GM12864 (cell line): ENCODE measurements at places on chromosomes 2 and 18.

- DNase-seq: no peak
Observed at GRCh38 chr2:237296756-237297155, 117.2 kb downstream of the COL6A3 start.

- DNase-seq: no peak
Observed at GRCh38 chr2:226701052-226701451, 98.6 kb downstream of the IRS1 start.

DNA sequence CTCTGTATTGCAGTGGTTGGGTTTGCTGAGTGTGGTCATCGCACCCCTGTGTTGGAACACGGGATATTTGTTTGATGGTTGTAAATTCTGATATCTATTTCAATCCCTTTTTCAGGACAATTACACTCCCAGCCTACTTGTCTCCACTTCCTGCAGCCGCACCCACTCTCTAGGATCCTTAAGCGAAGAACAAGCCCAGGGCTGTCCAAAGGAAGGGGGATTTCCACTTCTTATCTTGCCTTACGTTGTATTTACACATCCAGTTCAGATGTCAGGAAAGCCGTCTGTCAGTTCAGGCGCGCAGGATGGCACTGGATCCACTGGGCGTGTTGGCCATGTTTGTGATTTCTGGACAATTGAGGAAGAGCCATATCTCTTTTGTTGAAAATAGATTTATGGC, 834.5 kb upstream of the SALL3 start:
- DNase-seq: no peak

DNA sequence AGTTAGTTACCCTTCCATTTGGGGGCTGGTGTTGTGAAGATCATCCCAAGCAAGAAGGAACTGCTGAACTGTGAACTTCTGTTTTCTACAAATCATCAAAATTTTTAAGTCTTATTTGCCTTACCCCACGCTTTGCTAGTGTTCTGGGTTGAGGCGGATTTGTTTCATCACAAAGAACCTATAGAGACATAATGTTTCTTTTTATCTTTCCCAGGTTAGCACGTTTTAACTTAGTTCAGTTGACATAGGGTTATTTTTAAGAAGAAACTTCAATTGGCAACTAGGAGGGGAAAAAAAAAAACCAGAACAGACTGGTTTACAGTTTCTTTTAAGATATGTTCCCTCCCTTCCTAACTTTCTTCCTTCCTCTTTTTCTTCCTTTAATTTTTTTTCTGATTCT, 31.1 kb upstream of the CERS6 start:
- DNase-seq: no peak

DNA sequence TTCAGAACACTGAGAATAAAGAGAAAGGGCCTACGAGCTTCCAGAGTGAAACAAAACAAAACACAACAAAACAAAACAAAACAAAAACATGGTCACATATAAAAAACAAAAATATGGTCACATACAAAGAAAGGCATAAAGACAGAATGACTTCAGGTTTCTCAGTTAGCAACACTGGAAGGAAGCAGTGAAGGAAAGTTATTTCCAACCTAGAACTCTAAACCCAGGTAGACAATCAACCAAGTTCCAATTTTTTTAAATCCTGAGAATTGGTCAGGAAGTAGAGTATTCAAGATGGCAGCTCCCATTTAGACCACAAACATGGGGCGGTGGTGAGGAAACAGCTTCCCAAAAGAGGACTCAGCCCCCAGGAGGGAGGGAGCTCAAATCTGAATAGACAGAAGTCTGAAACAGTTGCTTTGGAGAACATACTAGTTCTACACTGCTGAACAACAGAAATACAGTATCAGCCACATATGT, 9.1 kb downstream of the DRC1 start:
- DNase-seq: no peak

GRCh38 chr2:54952425-54952824, 97.8 kb downstream of the RTN4 start:
- no peak for DNase-seq

GRCh38 chr2:196166876-196167275, 4.5 kb downstream of the STK17B start:
- DNase-seq: no peak

GRCh38 chr2:15973481-15974401, 33.4 kb downstream of the MYCN start:
- no peak for DNase-seq

- no peak for DNase-seq
Observed at GRCh38 chr2:70959851-70960832, 18.3 kb upstream of the ANKRD53 start.

- no peak for DNase-seq
Observed at GRCh38 chr2:23269747-23270146, 115.2 kb upstream of the KLHL29 start.

DNA sequence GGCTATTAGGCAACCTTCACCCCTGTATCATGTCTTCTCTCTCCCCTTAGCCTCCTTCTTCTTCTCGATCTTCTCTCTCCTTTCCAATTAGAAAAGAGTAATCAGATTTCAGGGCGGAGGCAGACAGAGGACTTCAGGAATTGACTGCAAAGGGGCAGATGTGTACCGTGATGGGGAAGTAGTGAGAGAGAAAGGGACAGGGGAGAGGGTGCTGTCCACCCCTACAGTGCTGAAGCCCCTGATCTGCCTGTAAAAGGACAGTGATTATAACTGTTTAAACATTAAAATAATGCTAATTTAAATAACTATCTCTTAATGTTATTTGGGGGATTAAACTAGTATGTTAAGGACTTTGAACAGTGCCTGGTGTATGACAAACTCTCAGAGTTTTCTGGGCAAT, 178.5 kb downstream of the ACTR3 start:
- no peak for DNase-seq

DNA sequence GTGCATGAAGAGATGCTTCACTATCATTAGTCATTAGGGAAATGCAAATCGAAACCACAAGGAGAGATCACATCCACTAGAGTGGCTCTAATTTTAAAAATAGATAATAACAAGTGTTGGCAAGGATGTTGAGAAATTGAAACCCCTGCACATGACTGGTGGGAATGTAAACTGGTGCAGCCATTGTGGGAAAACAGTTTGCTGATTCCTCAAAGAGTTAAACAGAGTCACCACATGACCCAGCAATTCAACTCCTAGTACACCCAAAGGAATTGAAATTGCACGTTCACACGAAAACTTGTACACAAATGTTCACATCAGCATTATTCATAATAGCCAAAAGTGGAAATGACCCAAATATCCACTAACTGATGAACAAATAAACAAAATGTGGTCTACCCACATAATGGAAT, 179.5 kb downstream of the BCL2 start:
- DNase-seq: no peak

DNA sequence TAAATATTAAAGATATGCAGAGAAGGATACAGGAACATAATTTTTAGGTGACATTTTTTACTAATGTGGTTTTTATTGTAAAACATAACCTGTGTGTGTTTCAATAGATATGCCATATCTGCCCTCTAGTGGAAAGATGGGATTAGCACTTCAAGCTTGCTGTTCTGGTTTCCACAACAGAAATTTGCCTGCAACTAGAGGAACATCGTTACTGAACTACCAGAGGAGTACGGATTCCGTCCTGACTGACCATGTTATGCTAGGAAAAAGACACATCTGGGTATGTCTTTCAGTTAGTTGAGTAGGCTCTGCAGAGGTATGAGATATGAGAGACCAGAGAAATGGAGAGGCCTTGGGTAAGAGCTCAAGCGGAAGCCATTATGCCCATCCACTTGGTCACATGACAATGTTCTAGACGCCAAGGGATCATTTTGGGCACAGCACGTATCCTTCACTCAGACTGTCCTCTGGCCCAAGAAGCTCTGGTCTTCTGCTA, 104.9 kb downstream of the MBD2 start:
- DNase-seq: peak; percentile 35

GRCh38 chr2:129754421-129754820, 225.0 kb upstream of the RAB6C start:
- no peak for DNase-seq

GRCh38 chr18:10863026-10863425, 286.3 kb downstream of the PIEZO2 start:
- no peak for DNase-seq

- no peak for DNase-seq
Observed at GRCh38 chr2:627926-628560, 49.2 kb downstream of the TMEM18 start.

- no peak for DNase-seq
Observed at GRCh38 chr2:163414121-163414520, 321.7 kb downstream of the FIGN start.

- DNase-seq: no peak
Observed at GRCh38 chr2:54763636-54764291, 40.3 kb downstream of the EML6 start.

GRCh38 chr2:7694076-7694985, 777.1 kb downstream of the RNF144A start:
- DNase-seq: no peak

DNA sequence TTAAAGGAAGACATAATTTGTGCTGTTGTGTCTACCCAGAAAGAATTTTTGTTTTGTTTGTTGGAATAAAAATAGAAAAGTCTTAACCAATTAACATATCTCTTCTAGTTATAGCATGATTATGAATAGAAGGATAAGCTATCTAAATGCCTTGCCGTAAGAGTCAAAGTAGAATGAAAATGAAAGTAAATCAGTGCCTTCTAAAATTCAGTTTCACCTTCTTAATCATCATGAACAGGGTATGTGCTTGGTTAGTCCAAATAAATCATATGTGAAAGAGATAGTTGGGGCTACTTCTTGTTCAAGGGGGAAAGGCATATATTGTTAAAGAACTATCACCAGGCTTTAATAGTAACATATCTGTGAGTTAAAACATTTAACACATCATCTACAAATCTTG, 91.5 kb downstream of the GULP1 start:
- DNase-seq: no peak
